Stimulated activated CD4-positive, alpha-beta T cell treated with anti-CD3 and anti-CD28 coated beads, Interleukin-1b, Interleukin-23, amount 100 ng/mL, for 1 hour (primary cell): ENCODE measurements at places on chromosomes 11 and 22.

DNA sequence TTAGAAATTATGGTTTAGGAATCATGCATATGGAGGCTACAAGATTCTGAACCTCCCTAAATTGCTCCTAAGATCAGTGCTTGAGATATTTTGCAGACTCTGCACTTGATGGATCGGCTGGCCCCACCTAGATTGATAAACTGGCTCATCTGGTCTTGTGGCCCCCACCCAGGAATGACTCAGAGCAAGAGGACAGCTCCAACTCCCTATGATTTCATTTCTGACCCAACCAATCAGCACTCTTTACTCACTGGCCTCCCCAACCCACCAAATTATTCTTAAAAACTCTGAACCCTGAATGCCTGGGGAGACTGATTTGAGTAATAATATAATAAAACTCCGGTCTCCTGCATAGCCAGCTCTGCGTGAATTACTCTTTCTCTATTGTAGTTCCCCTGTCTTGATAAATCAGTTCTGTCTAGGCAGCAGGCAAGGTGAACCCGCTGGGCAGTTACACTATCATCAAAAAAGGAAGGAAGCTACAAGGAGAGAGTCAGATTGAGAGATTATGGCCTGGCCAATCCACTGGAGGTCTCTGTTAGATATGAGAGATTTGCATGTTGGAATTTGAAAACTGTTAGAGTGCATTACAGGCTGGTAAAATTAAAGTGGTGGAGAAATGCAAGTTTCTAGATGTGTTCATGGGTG lies 245.8 kb downstream of the CSNK2A3 start:
- no peak for DNase-seq

- no peak for DNase-seq
These were observed 14.9 kb upstream of the TSKU start for GRCh38 chr11:76768088-76768908.

GRCh38 chr11:43234881-43235280 lies 76.9 kb upstream of the API5 start:
- no peak for DNase-seq

- DNase-seq: no peak
These were observed 506.3 kb upstream of the LUZP2 start for GRCh38 chr11:23990346-23991164.
